ENCODE measurements at places on chromosomes 16 and 17.

- no peak for DNase-seq
Measured at GRCh38 chr17:18986541-18987229, 17.9 kb downstream of the FAM83G start.

DNA sequence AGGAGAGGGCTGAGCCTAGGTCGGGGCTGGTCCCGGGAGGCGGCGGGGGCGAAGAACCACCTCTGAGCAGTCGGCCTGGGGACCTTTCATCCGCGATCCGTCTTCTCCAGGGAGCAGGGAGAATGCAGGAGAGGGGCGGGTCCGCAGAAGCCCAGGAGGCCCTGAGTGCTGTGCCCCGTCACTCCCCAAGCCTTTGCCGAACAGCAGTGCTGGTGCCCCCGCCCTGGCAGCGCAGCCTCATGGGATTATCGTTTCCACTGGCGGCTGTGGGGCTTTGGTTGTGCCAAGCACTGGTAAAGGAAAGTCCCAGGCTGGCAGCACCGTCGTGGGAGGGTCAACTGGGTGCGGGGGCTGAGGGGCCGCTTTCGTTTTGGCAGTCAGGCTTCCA lies 631 bp downstream of the TBL3 start:
- peak; percentile 78 for DNase-seq

- DNase-seq, result no peak
Measured at GRCh38 chr17:67490471-67490870, 113.4 kb downstream of the PITPNC1 start.

GRCh38 chr16:3498988-3499387 lies 1.8 kb upstream of the CLUAP1 start:
- DNase-seq, result no peak

DNA sequence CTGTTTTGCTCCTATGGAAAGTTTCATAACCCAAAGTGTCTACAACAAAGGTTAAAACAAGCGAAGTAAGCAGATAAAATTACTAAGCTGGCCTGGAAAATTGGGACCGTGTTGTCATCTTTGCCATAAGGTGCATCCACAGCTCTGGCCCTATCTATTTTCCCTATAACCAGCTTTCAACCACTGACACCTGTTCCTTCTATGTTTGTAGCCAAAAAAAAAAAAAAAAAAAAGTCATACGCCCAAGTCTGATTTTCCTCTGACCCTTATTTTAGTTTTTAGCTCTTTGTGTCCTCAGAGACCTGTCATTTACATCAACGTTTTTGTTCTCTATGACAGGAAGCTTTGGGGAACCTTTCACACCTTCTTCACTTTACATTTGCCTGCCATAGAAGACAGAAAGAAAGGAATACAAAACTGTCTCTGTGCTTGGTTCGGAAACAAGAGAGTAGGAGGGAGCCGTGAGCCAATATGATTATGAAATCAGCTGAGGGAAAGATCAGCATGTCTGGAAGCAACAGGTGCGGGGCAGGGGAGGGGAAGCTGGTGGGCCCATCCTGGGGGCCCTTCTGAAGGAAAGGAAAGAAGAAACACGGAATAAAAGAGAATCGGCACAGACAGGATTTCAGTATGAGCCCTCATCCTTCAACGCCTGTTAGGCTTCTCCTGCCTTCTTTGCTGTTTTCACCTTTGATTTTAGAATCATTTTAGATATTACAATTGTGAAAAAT lies 8.5 kb downstream of the HS3ST3A1 start:
- DNase-seq, result no peak

- DNase-seq, result no peak
Measured at GRCh38 chr17:44778656-44779210, 19.9 kb downstream of the ADAM11 start.

- peak; percentile 47 for DNase-seq
Measured at GRCh38 chr17:16942141-16943031, 29.5 kb downstream of the TNFRSF13B start.

DNA sequence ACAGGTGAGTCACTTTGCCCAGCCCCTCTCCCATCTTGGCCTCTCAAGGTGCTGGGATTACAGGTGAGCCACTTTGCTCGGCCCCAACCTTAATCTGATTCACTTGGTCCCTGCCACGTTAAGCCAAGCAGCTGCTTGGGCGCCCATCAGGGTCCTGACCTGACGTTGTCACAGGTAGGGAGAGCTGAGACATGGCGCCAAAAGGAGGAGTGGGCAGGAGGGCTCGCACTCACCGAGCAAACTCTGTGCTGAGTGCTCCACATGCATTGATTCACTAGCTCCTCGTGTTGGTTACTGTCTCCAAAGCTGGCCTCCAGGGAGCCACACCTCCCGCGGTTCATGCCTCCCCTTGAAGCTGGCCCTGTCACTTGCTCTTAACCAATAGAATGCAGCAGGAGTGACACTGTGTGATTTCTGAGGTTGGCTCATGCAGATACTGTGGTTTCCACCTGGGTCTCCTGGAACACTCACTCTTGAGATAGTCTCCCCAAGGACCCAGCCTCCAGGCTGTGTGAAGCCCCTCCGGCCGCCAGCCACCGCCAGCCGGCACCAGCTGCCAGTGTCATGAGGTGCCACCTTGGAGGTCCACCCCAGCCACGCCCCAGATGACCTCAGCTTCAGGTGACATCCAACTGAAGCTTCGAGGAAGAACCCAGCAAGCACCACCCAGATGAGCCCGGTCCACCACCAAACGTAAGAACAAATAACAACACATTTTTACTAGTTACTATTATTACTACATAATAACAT lies 223.0 kb downstream of the GSG1L start:
- DNase-seq, result no peak

DNA sequence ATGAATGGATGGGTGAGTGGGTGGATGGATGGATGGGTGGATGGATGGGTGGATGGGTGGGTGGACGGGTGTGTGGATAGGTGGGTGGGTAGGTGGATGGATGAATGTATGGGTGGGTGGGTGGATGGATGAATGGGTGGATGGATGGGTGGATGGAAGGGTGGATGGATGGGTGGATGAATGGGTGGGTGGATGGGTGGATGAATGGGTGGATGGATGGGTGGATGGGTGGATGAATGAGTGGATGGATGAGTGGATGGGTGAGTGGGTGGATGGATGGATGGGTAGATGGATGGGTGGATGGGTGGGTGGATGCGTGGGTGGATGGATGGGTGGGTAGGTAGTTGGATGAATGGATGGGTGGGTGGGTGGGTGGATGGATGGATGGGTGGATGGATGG lies 13.2 kb upstream of the ATP2C2 start:
- DNase-seq, result no peak

GRCh38 chr17:44591206-44591605 lies 33.9 kb downstream of the FZD2 start:
- peak; percentile 22 for DNase-seq

GRCh38 chr17:65434251-65434650 lies 127.2 kb downstream of the AXIN2 start:
- DNase-seq, result no peak

DNA sequence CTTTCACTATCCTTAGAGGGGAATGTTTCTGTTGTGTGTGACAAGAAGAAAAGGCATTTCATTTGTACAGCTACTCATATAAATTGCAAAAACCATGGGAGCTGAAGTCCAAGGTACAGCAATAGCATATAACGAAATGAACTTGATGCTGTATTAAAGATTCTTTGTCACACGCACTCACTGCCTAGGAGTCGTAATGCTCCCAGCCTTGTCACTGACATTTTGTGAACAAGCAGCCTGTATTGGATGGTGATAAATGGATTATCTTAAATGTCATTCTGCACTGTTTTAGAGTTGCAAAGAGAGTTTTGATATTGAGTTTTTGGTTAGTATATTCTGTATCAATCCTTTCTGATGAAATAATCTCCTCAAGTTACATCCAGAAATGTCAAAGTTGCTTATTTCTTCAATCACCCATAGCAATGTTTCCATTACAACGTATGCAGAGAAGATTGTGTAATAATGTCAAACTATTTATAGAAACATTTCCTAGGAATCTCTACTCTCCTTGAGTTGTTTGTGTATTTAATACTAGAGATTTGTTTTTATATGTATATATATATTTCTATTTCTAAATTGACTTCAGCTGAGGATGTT lies 270.6 kb downstream of the FTO start:
- DNase-seq, result peak; percentile 8

DNA sequence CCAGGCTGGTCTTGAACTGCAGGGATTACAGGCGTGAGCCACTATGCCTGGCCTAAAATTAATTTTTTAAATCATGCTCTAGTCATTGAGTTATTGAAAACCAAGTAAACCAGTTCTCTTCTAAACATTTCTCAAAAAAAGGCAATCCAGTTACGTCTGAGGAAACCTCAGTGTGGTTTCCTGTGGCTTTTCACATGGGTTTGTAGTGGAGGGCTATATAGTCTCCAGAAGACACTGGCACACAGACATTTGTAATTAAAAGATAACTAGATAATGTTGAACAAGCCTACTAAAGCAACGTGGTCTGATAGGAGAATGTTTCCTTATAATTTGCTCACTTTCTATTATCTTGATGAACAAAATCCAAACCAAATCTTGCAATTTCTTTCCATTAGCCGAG lies 5.2 kb upstream of the TOB1 start:
- DNase-seq, result no peak

DNA sequence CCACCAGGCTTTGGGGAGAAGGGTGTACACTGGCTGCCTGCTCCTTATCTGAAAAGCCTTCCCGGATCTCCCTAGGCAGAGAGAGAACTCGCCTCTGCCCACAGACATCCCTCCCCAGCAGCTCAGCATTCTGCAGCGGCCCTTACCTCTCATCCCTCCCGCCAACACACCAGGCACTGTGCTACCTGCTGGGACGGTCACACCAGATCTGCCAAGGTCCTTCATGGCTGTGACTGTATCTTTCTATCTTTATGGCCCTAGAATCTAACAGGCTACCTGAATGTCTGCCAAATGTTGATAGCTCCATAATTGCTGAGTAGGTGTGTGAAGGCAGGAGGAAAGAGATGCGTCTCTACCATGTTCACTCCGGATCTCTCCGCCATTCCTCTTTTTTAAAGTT lies 7.9 kb downstream of the TSNAXIP1 start:
- DNase-seq, result no peak

DNA sequence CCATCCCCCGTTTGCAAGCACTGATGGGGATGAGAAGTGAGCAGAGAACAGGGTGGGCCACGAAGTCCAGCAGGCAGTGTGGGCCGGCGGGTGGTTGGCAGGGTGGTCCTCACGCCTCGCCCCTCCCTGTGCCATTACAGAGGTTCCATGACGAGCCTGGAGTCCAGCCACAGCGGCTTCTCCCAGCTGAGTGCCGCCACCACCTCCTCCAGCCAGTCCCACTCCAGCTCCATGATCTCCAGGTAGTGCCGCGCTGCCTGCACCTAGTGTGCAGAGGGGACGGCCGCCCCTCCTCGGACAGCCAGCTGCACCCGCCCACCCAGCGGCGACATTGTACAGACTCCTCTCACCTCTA lies 73.0 kb downstream of the SEC14L1 start:
- no peak for DNase-seq

DNA sequence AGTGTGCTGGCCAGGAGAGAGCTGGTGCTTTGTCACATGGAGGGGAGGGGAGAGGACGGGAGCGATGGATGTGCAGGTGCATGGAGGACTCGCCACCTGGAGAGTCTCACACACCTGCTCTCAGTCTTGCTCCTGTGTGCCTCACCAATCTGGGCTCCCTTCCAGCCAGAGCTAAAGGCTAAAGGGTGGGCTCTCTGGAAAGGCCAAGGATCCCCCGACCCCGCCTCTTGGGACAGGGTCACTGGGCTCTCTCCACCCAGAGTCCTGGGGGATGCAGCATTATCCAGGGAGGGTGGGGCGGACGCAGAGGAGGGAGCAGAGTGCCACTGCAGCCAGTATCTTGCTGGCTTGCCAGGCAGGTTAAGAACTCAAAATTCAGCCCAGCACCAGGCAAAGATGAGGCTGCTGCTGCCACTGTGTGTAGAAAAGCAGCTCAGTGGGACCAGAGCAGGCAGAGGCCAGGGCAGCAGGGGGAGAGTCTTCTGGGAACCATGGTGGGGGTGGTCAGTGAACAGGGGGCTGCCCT lies 5.4 kb upstream of the STAT5B start:
- no peak for DNase-seq

DNA sequence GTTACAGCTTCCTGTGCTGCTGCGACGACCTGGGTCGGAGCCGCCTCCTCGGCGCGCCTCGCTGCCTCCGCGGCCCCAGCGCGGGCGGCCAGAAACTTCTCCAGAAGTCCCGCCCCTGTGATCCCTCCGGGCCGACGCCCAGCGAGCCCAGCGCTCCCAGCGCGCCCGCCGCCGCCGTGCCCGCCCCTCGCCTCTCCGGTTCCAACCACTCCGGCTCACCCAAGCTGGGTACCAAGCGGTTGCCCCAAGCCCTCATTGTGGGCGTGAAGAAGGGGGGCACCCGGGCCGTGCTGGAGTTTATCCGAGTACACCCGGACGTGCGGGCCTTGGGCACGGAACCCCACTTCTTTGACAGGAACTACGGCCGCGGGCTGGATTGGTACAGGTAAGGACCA lies 746 bp downstream of the HS3ST2 start:
- DNase-seq, result no peak

GRCh38 chr16:87470332-87470731 lies 22.5 kb downstream of the ZCCHC14 start:
- peak; percentile 51 for DNase-seq

- DNase-seq, result no peak
Measured at GRCh38 chr17:56146534-56146933, 6.7 kb upstream of the ANKFN1 start.

DNA sequence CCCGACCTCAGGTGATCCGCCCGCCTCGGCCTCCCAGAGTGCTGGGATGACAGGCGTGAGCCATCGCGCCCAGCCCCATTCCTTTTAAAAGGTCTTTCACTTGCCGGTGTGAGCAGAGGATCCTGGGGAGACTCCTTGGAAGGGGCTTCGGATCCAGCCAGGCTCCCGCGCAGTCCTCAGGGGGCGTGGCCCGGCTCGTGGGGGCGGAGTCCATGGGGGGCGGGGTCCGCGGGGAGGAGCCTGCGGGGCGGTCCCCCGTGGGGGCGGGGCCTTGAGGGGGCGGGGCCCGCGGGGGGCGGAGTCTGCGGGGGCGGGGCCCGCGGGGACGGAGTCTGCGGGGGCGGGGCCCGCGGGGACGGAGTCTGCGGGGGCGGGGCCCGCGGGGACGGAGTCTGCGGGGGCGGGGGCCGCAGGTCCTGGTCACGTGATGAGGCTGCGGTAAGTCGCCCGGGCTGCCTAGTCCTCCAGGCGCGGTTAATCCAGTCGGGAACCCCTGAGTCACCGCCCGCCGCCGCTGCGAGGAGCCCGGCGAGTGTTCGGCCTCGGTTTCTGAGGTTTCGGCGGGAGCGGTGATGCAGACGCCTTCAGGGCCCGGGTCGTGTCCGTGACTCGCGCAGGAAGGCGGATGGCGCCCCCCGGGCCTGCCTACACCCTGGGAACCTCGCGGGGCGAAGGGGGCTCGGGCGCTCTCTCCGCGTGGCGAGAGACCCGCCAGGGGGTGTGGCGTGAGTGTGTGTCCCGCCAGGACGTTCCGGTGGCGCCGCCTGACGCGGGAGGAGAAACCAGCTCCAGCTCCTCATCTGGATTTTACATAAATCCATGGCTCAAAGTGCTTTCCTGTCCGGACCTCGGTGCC lies 23.6 kb upstream of the ABR start:
- peak; percentile 92 for DNase-seq

- no peak for DNase-seq
Measured at GRCh38 chr16:65809627-65810026, 556.9 kb upstream of the CDH5 start.

- DNase-seq, result no peak
Measured at GRCh38 chr17:55743103-55743679, 7.7 kb upstream of the PCTP start.
